Cardiac fibroblast (primary cell): ENCODE measurements at places on chromosomes 5 and 9.

GRCh38 chr9:76313771-76314170 is 80.5 kb downstream of the RFK start:
- no peak for DNase-seq

- DNase-seq = no peak
Measured at GRCh38 chr9:137682428-137683105, 63.8 kb downstream of the EHMT1 start.

GRCh38 chr9:126392662-126393371 is 66.2 kb downstream of the MVB12B start:
- no peak for DNase-seq

- no peak for DNase-seq
Measured at GRCh38 chr9:134743853-134744252, 102.2 kb downstream of the COL5A1 start.

- DNase-seq = peak; percentile 75
Measured at GRCh38 chr9:34403554-34404380, 27.1 kb upstream of the MYORG start.

- DNase-seq = peak; percentile 67
Measured at GRCh38 chr9:87277346-87277745, 220.3 kb upstream of the DAPK1 start.

- no peak for DNase-seq
Measured at GRCh38 chr5:10838038-10838437, 77.0 kb upstream of the DAP start.
